ENCODE measurements at places on chromosomes 1 and 21. TPM values are rescaled to one million over a fixed set of nuclear protein-coding genes. Genes with fewer than 3 reads are reported as not detected.

The KRTAP11-1 gene
- not detected for total RNA-seq

The RUNX1 gene
- 7.3 TPM for total RNA-seq

The PDE9A gene
- 57.0 TPM for total RNA-seq

The SEC16B gene
- total RNA-seq: 0.67 TPM

The CYP4X1 gene
- total RNA-seq: 0.24 TPM

The CBR3 gene
- total RNA-seq: not detected

The ZNF648 gene
- 0.81 TPM for total RNA-seq

The MEGF6 gene
- 83.8 TPM for total RNA-seq

The AADACL4 gene
- total RNA-seq: 0.24 TPM

The PODN gene
- total RNA-seq: 0.38 TPM

The MYOG gene
- total RNA-seq: not detected

The MAPKAPK2 gene
- 64.9 TPM for total RNA-seq

The NUP210L gene
- 0.05 TPM for total RNA-seq

The GTF2B gene
- total RNA-seq: 26.3 TPM

The CLEC20A gene
- not detected for total RNA-seq

The GPR52 gene
- total RNA-seq: 0.93 TPM

The RPAP2 gene
- 40.7 TPM for total RNA-seq

The F5 gene
- 2.9 TPM for total RNA-seq

The TGFBR3 gene
- total RNA-seq: 6.6 TPM

The MR1 gene
- total RNA-seq: 0.64 TPM

The MEX3A gene
- 113 TPM for total RNA-seq
